ENCODE measurements at places on chromosomes 1 and 21.
A peak's percentile ranks its signal among the peaks of the same experiment; 100 is the strongest.

DNA sequence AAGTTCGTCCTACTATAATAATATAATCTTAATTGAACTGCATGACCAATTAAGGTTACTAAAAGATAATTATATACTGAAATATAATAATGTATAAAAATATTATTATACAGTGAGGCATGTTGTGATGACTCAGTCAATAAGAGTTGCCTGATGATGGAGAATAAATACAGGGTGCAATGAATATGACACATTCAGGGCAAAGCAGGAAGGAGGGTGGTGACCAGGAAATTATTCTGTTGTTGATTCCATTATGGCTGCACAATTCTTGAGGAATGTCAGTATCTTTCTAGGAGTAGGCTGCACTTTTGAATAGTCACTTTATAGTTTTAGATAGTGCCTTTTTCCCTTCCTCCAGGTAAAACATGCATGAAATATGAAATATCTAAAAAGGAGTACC is 46.4 kb upstream of the RGS21 start:
- DNase-seq, result no peak

- DNase-seq, result no peak
Observed at GRCh38 chr1:225425201-225425786, 2.5 kb downstream of the LBR start.

- peak; percentile 84 for DNase-seq
Observed at GRCh38 chr1:36160949-36161485, 5.1 kb downstream of the MAP7D1 start.

- no peak for DNase-seq
Observed at GRCh38 chr1:184892116-184892515, 82.2 kb downstream of the NIBAN1 start.

- DNase-seq, result no peak
Observed at GRCh38 chr1:196393742-196394141, 214.5 kb downstream of the KCNT2 start.

- DNase-seq, result no peak
Observed at GRCh38 chr1:223531742-223532341, 133.7 kb downstream of the CAPN8 start.

DNA sequence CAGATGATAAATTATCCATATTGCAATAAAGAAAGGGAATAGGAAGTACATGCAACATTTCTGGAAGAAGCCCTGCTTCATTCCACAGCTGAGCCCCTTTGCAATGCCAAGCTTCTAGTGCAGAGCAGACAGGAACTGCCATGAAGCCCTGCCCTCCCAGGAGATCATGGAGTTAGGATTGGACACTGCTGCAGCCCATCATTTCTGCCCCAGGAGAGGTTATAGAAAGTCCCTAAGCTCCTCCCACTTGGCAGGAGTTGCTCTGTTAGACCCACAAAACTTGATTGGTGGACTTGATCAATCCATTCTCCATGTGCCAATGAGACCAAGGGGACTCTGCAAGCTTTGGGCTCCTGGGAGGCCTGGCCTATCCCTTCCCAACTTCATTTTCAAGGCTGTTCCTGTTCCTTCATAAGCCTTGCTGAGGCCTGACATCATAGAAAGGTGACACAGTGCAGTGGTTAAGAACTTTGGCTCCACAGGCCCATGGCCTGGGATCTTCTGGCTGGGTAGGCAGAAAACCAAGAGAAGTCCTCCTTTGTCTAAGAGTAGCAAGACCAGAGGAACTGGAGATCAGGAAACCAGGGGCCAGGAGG is 1.3 kb upstream of the LAPTM5 start:
- DNase-seq, result no peak

DNA sequence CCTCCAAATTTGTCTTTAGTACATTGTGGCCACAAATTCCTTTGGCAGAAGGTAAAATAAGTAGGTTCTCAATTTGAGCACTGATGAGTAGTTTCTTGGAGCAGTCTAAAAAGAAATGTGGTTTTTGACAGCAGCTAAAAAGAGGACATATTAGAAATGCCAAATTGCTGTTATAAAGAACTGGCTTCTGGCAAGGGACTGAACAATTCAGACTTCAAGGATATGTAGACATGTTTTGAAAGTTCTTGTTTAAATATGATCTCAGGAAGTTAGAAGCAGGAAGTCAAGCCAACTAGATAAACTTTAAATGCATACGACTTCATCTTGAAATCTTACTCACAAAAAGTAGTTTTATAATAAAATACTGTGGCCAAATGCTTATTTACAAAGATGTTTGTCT is 18.8 kb downstream of the C1orf52 start:
- no peak for DNase-seq

DNA sequence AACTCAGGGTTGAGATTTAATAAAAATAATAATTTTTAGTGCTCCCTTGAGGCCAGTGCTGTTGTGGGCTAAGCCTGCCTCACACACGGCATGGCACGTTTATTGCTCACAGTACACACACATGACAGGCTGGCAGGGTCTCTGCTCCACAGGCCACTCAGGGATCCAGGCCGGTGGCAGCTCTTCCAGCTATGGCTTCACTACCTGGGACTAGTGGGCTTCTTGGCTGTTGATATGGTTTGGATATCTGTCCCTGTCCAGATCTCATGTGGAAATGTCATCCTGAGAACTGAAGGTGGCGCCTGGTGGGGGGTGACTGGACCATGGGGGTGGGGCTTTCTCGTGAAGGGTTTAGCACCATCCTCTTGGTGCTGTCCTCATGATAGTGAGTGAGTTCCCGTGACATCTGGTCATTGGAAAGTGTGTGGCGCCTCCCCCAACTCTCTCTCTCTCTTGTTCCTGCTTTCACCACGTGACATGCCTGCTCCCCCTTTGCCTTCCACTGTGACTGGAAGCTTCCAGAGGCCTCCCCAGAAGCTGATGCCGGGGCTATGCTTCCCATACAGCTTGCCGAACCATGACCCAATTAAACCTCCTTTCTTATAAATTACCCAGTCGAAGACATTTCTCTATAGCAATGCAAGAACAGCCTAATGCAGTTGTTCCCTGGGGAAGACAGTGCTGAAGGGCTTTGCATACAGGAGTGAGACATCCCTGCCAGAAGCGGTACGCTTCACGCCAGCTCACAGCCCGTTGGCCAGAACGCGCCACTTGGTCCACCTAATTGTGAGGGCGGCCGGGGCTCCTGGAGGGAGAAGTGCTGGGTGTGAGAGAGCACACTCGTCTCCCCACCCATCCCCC is 226.9 kb upstream of the C1orf174 start:
- DNase-seq, result no peak

DNA sequence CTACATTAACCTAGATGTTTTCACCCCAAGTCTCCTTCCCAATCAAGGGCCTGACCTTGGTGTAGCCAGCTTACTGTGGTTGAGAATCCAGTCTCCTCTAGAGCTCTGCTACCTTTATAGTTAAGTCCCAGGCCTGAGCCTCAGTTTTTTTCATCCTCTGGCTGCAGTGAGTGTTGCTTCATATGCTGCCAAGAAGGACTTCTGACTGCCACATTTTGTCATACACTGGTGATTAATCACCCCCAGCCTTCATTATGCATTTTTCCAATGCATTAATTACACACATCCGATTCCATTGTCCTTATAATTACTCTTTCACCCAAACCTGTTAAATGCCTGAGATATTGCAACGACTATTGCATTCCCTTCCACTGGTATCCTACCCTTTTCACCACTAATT is 66.3 kb upstream of the FGGY start:
- DNase-seq, result no peak

- peak; percentile 82 for DNase-seq
Observed at GRCh38 chr1:1206376-1206965, at the start of gene TNFRSF18. Gene TNFRSF18, minus strand, starts transcription at chr1:1206592. Its CDS starts 21 bp downstream, at chr1:1206571.

GRCh38 chr1:183909672-183910071 is 104.8 kb downstream of the RGL1 start:
- no peak for DNase-seq

DNA sequence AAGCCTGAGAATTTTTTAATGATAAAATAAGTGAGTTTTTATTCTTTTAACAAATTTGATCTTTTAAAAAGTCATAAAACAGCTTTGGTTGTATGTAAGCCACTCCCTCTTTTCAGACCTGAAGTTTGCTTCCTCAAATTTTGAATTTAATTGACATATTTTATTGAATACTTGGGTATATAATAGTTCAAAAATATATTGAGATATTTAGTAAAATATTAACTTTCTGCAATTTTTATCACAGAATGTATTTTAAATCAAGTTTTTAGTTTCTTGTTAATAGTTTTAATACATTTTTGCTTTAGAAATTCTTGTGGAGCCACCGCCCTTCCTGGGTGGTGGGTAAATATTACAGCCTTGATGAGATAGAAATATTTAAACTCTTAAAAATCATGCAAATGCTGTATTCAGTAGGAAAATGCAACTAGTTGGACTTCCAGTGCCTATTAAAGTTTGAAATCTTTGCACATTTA is 867 bp downstream of the PTPRC start:
- no peak for DNase-seq

- no peak for DNase-seq
Observed at GRCh38 chr1:154982341-154982740, 803 bp upstream of the FLAD1 start.

DNA sequence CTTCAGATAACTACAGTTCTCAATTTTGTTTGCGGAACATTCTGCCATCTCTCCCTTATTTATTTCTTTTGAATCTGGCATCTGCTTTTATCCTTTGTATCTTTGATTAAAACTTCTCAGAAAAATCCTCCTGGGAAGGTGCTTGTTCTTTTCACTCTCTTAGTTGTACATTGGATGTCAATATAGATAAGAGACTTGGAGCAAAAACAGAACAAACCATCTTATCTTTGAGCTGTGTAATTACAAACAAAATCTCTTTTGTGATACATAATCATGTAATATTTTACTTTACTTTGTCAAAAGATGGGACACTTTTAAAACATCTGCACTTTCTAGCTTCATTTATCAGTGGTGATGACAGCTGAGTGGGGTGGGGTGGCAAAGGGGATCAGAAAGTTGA is 307.2 kb upstream of the LYPLAL1 start:
- DNase-seq, result no peak

DNA sequence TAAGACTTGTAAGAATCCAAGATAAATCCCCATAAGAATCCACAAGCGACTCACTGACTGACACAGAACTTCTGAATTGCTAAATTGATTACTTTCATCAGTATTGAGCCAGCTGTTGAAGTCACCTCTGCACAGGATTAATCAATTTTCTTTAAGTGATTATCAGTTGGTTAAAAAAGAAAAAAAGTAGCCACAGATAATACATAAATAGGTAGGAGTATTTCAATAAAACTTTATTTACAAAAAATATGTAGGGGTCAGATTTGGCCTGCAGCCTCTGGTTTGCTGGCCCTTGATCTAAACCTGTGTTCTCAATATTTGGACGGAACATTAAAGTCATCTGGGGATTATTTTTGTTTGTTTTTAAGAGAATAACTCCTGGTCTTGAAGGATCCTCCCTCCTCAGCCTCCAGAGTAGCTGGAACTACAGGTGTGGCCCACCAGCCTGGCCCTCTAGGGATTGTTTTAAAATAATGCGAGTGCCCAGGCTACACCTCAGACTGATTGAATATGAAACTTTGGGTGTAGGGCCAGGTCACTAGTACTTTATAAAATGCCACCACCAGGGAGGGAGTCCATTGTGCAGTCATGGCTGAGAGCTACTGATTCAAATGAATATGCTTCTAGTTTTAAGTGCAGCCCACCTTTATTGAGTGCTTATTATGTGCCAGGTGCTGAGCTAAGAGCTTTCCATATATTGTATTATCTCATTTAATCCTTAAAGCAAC is 6.8 kb upstream of the TMEM183A start:
- DNase-seq, result no peak

DNA sequence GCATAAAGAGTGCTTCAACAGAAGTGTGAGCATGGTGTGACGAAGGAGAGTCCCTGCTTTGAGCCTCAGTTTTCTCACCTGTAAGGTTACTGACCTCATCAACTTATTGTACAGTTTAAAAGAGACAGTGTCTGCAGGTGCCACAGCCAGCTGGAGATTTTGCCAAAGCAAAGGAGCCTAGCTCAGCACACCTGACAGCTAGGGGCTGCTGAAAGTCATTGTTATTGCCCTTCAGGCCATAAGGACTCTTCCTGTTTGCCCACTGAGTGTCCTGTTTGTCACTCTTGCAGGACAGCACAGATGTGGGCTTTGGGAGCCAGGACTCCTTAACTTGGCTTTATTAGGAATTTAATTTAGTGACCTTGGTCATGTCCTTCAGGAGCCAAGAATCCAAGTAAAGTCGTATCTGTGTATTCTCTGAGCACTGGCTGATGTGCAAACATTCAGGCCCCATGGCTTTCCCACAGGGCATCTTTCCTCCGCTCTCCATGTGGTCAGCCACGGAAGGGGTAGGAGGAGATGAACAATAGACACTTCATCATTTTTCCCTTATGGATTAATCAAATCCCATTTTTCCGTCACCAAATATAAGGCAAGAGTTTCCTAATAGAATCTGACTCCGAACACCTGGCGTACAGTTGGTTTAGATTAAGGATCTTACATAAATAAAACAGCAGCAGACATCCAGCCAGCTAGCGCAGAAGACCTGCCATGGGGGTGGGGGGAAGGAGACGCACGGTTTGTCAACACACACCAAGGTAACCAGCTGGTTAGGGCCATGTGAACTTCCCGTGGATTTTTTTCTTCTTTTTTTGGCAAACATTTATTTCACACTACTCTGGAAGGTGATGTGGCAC is 43.1 kb upstream of the KANK4 start:
- DNase-seq, result no peak

DNA sequence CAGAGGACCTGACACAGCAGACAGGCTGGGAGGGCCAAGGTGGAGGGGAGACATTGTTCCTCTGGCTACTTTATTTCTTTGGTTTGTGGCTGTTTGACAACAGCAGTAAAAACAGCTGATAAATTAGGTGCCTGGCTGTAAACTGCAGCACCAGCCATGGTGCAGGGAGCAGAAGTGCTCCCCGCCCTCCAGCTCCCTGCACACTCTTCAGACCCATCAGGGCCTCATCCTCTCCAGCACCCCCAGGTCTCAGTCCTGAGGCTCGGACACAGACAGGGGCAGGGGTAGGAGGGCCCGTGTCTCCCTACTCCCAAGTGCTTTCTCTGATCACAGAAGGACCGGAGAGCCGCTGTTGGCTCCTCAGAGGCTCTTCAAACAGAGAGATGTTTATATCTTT is 17.7 kb upstream of the LRRN2 start:
- DNase-seq, result no peak

DNA sequence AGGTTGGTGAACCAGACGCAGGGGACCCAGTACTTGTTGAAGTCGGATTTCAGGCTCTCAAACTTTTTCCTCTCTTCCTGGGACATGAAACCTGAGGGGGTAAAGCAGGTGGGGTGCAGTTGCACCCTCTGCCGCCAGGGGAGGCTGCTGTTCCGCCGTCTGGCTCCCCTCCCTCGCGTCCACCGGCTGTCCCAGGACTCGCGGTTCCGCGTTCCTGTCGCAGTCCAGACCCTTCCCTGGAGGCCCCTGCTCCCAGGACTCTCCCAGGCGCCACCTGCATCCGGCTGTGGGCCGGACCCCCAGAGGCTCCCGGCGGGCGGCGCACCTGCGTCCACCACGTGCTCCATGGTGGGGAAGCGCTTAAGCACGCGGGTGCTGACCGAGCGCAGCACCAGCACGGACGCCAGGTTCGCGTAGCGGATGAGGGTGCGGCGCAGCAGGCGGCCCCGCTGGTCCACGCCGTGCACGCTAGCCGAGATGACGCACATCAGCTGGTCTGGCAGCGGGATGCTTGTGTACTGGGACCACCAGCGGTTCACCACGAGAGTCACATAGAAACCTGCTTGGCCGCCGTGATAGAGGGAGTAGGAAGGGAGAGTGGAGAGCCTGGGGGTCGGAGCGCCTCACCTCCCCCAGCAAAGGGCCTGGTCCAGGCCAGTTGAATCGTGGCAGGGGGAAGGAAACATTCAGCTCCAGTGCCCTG is 1.7 kb downstream of the BEST4 start:
- peak; percentile 94 for DNase-seq

GRCh38 chr1:201175820-201176500 is 14.7 kb upstream of the IGFN1 start:
- peak; percentile 19 for DNase-seq

Data from activated CD8-positive, alpha-beta memory T cell treated with anti-CD3 and anti-CD28 coated beads for 24 hours (primary cell).